ENCODE measurements at places on chromosomes 7 and 10.

DNA sequence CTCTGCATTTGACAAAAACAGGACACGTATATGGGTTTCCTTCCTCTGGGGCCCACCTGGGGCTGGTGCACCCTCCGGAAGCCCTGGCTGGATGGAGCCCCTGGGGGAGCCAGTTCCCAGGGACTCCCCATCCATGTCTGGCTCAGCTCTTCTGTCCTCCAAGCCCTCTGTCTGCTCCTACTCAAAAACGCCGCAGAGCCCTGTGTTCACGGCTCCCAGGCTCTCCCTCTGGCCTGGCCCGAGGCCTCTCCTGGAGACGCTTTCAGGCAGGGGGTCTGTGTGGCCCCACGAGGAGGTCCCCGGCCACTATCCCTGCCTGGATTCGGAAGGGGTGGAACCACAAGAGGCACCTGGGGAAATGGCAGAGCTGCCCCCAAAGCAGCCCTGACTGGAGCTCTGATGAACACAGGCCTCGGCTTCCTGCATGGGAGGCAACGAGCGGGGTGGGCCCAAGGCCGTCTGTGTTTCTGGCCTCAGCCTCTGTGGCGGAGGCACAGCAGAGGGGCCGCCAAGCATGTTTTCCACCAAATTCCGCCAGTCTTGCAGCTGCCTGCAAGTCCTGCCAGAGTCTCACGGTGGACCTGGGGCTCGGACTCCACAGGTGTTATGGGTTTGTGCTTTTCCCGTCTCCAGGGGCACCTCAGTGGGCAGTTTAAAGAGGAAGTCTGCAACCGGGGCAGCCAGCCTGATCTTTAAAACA, 22.6 kb upstream of the INPP5A start:
- no peak for DNase-seq

GRCh38 chr7:4164556-4164955, 517.5 kb upstream of the FOXK1 start:
- DNase-seq = no peak

- peak; percentile 34 for DNase-seq
Observed at GRCh38 chr7:65832281-65832680, 40.6 kb upstream of the VKORC1L1 start.

DNA sequence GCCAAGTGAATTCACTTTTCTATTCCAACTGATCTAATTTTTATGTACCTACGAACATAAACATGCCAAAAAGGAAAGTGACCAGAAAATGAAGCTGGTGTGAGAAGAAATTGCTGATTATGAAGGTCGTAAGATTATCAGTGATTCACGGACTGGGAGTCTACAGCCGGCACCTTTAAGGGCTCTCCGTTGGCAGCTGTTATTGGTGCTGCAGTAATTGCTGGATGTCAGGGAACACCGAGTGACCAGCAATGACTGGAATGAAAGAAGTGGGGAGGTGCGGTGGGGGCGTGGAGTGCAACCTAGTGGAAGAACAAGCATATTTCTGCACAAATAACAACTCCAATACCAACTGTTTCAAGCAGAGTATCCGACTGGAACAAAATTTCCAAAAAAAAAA, 109.8 kb upstream of the TARP start:
- DNase-seq = no peak

DNA sequence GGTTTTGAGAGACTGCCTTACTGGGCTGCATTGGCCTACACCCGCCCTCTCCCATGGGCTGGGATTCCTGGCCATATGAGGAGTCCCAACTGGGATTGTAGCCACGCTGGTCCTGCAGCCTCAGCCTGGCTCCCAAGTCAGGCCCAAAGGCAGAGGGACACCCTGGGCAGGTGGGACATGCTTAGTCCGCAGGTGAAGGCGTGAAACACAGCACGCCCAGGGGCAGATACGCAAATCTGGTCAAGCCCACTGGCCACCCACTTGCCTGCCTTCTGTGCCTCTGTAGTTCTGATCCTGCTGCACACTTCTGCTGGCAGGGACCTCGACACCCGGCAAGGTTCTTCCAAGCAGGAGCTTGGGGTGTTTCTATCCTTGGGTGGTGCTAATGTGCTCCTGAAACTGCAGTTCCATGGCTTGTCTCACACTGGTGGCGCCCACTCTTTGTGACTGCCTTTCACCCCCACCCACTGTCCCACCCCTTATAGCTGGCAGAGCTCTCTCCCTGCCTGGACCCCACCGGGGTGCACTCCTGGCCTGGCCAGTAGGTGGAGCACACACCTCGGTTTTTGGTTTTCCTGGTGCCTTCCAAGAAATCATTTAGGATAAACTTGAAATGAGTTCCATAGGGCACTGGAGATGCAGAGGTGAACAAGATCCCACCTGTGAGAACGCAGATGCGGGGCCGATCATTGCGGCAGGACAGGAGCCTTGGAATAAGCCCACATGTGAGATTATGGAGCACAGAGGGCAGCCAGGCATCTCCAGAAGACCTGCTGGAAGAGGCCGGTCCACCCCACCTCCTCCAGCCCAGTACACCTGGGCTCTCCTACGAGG, 47.9 kb downstream of the MKI67 start:
- DNase-seq = no peak

DNA sequence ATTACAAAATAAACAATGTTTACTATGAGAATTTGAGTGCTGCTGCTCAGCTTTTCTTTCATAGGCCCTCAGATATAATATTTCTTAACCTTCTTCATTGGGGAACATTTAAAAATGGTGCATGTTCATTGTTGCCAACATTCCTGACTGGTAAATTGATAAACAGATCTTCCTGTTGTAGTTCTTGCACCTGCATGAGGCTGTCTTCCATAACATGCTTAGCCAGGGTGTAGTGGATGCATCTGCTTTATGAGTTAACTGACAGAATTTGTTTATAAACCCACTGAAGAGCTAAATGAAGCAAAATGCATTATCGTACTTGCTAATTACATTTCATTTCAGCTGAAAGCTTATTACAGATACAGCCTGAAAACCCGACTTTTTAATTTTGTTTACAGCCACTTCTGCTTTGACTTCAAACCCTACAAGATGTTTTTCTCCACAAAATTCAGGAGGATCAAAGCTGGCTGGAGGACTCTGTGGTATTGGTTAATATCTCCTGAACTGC, 177.2 kb downstream of the SEM1 start:
- no peak for DNase-seq

GRCh38 chr10:35451151-35452016, 115.1 kb downstream of the CCNY start:
- no peak for DNase-seq

- DNase-seq = no peak
Observed at GRCh38 chr10:58936364-58936763, 240.1 kb upstream of the PHYHIPL start.

GRCh38 chr7:77329466-77330168, 86.5 kb downstream of the GSAP start:
- DNase-seq = no peak

DNA sequence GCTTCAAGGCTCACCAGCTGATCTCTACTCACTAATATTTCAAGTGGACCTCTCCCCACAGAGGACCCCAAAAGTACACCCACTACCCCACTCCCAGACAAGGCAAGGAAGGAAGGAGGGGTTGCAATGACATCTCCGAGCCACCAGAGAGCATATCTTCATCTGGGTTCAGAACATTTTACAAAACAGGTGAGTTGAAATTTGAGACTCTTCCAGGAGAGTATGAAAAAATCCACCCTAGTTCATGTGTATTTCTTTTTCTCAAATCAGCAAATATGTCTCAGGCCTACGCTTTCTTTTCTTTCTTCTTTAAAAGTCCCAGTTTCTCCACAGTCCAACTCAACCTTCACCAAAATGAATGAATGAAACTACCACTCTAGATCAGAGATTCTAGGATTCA, 61.9 kb downstream of the SGMS1 start:
- DNase-seq = no peak

- no peak for DNase-seq
Observed at GRCh38 chr10:63576501-63576900, 55.3 kb downstream of the REEP3 start.

DNA sequence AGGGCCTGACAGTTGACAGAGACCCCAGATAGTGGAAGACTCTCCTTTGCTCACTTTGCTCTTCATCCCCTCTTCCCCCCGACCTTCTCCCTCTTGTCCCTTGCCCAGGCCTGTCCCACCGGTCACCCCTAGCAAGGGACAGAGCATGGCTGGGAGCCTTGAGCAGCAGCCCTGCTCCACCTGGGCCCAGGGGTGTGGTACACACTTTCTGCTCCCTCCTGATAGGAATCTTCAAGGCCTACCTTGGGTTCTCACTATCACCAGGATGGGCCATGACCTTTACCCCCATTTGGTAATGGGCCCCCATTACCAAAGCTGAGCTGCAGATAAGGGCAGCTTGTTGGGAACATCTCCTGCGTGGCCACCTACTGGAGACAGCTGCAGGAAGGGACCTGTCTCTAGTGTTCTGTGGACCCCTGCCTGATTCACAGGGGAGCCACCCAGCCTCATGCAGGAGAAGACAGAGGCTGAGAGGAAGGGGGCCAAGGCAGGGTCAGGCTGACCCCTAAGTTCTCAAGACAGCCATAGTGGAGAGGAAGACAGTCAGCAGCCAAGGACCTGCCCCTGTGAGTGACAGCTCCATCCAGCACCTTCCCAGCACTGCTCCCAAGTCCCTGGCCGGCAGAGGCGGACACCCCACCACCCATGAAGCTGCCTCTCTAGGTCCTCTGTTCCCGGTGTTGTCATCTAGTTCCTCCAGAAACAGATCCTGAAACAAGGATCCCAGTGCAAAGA, 913 bp upstream of the NPC1L1 start:
- DNase-seq = no peak

GRCh38 chr10:123013456-123014419, 4.9 kb downstream of the ACADSB start:
- DNase-seq = no peak

GRCh38 chr10:36578306-36578705, 547.1 kb upstream of the ANKRD30A start:
- DNase-seq = no peak

DNA sequence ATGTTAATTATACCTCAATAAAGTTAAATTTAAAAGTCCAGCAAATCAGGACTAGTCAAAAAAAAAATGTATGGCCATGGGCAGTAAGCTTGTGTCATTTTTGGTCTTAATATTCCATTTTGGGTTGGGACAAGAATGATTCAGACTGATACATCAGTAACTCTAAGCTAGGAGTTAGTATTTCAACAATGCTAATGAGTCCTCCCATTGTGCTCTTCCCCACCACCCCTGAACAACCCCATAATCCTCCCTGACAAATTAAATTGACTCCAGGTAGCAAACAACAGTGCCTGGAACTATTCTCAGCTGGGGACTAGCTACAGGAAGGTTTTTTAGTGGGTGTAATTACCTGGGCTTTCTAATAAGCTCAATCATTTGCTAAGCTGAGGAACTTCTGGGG, 30.7 kb upstream of the KCNIP2 start:
- DNase-seq = no peak

- no peak for DNase-seq
Observed at GRCh38 chr10:111954386-111954785, 229.2 kb downstream of the GPAM start.

DNA sequence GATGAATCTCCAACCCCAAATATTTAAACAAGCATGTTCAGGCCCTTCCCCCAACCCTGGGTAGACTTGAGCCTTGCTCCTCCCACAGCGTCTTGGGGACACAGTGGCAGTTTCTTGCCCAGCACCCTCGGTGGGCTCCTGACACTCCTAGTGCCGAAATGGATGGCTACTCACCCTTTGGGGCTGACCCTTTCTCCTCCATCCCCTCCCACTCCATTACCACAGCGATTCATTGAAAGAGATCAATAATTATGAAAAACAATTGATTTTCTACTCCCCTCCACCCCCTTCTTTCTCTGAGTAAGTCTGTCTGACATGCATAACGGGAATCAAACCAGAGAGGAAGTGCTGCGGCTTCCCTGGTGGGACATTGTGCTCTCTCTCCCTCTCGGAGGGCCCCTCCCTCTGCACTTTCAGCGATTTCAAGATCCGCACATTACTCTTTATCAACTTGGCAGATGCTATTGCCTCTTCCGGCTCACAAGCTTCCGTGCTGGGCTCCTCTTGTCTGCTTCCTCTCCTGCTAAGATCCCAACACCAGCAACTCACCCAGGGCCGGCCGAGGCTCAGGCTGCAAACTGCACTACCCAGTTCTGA, 79.0 kb upstream of the PLXNA4 start:
- no peak for DNase-seq

DNA sequence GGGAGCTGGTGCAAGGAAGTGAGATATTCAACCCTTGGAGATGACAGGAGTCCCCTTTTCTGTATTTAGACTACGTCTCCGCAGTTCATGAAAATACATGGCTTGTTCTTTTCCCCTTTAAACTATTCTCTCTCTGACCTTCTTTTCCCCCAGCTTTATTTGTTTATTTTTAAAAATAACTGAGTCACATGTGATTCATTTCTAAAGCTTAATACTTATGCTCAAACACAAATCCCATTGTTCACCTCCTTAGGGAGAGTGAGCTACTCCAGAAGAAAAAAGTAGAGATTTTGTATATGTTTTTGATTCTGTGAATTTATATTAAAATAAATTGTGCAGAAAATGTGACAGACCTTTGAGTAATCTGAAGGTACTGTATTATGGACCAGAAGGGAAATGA, 35.9 kb upstream of the FZD1 start:
- DNase-seq = no peak

DNA sequence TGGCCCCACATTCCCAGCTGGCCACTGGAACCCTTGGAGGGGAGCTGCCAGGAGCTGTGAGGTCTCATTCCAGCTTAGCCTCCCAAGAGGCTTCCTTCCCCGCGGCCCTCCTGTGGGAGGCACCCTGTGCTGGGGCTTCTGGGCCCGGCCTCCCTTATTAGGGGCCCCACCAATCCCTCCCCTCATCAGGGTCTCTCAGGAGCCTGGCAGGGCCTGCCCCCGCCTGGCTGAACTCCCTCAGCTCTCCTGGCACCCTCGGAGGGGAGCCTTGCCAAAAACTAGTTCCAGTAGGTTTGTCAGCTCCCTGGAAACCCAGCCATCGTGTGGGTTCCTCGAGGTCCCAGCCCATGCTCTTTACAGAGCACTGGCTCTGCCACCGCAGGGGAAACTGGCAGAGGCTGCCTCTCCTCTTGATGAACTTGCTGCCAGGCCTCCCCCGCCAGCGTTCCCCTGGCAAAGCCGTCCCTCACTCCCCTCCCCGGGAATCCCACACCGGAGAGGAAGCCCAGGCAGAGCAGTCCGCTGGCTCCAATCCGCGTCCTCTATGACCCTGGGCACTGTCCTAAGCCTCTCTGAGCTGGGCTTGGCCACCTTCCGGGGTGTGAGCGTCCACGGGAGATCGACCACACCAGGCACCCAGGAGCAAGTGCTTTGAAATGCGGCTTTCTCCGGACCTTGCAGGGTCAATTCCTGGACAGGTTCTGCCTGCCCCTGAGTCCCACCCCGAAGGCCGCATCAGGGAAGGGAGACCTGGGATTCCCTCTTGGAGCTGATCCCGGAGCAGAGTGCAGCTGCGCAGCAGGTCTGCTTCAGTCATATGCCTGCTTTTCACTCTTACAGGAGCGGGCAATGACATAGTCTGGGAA, 139.8 kb downstream of the ARHGAP22 start:
- no peak for DNase-seq

Measured in cerebellar nuclear complex (tissue), 1 donor.